ENCODE measurements at places on chromosomes 1 and 21. TPM values are rescaled to one million over a fixed set of nuclear protein-coding genes. Genes with fewer than 3 reads are reported as not detected.

The AK5 gene
- polyA plus RNA-seq: 4.0 TPM

The ESRRG gene
- 47.0 TPM for polyA plus RNA-seq

DNA sequence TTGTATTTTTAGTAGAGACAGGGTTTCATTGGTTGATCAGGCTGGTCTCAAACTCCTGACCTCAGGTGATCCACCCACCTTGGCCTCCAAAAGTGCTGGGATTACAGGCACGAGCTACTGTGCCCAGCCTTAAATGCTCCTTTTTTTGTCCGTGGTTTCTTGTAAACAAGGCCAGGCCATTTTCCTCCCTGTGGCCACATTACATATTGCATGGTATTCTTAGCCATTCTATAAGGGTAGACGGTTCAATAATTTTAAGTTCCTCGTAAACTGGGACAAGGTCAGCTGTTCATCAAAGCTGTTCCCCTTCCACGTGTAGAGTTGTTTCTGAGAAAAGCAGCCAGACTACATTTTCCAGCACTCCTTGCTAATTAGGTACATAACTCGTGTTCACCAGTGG is 10.3 kb upstream of the LUZP1 start:
- no peak for DNase-seq

GRCh38 chr1:202056644-202057334 is 46.4 kb downstream of the ELF3 start:
- DNase-seq: no peak

GRCh38 chr21:14270631-14271030 is 54.7 kb downstream of the RBM11 start:
- DNase-seq: no peak

- DNase-seq: no peak
Observed at GRCh38 chr21:46594276-46594675, 10.6 kb downstream of the S100B start.

GRCh38 chr1:151003180-151003579 is 3.5 kb downstream of the MINDY1 start:
- no peak for DNase-seq

DNA sequence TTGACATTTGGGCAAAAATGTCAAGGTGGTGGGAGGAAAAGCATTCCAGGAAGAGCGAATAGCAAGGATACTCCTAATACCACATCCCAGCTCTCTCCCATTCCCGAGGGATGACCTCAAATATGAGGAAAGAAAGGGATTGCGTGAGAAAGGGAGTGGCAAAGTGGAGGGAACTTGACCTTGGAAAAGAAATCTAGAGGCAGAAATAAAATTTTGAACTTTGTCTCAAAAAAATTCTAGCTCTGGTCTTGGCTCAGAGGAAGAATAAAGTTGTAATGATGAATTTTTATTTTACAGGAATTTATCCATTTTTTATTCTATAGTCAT is 127.8 kb downstream of the TBX19 start:
- DNase-seq: no peak
